Activated T-cell treated with anti-CD3 and anti-CD28 coated beads, Interleukin-2, amount 50 U/mL, for 72 hours (primary cell): ENCODE measurements at places on chromosomes 6 and 20. TPM values are rescaled to one million over a fixed set of nuclear protein-coding genes. Genes with fewer than 3 reads are reported as not detected.

The PRR18 gene
- not detected for total RNA-seq

The SSTR4 gene
- total RNA-seq: not detected

The UBD gene
- total RNA-seq: 1.3 TPM

The PNPLA1 gene
- total RNA-seq: not detected

The COL20A1 gene
- total RNA-seq: 0.58 TPM

The TMEM63B gene
- total RNA-seq: 16.3 TPM

- no peak for DNase-seq
Measured at GRCh38 chr6:29641430-29642148, 8.6 kb upstream of the GABBR1 start.

DNA sequence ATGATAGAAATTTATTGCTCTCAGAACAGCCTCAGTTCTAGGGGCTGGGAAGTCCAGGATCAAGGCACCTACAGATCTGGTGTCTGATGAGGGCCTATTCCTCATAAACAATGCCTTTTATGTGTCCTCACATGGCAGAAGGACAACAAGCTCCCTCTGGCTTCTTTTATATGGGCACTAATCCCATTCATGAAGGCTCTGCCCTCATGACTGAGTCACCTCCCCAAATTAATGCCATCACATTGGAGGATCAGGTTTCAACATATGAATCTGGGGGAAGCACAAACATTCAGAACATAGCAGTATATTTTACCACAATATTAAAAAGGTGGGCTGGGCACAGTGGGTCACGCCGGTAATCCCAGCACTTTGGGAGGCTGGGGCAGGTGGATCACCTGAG lies 58.5 kb upstream of the CCN6 start:
- DNase-seq: no peak

DNA sequence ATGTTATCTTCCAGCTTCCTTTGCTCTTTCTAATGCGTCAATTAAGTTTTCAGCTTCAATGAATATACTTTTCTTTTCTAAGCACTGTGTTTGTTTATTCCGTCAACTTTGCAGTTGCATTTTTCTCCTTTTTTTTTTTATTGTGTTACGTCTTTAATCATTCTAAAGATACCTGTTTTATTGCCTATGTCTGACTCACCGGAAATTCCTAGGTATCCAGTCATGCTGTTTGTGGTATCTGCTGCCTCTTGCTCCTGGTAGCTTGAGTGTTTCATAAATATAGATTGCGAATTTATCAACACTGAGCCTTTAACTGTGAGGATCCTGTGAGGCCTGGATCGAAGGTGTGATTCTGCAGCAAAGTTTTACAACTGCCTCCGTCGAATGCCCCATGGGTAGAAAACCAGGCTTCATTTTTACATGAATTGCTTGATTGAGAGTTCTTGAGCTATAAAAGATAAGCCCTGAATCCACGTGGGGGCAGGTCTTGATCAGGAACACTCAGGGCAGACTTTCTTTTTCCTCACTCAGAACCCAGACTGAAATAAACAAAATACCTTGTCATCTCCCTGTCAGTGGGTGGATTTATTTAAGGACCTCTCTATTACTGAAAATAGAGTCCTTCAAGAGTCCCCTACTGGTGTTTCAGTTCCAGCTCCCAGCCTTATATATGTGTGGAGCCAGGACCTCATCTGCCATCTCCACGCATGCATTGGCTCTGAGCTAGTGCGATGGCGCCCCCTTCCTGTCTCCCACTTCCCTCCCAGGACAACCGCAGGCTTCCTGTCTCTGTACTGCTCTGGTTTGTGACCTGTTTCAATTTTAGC lies 60.1 kb upstream of the LRRC1 start:
- peak; percentile 46 for DNase-seq

DNA sequence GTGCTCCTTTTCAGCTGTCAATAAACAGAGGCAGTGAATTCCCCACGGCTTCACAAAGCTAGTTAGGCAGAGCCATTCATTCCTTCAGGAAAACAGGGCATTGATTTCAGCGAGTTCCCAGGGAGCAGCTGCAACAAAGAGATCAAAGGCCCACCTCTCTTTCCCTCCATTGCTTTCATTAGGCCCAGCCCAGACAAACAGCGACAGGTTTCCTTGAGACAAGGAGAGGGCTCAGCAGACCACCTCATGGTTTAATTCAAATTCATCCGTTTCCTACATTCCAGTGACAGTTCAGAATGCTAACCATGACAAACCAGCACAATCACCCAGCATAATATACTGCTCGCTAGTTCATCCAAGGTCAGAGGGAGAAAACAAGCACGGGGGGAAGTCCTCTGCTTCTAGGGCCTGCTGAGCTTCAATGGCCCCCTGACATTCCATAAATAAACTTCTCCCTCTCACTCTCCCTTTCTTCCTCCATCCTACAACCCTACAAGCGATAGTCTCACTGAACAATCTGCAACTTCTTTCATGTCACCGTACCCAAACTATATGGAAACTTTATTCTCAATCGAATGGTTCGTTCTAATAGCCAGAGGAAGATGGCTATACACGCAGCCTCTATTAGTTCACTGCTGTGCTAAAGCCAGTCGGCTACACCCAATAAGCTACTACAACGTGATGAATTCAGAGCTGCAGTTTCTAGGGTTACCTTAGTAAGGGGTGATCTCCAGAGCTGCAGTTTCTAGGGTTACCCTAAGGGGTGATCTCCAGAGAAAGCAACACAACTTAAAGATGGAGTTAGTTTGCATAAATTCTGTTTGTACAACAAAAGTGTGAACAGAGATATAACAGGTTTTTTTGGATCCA lies 34.7 kb downstream of the PLAGL1 start:
- DNase-seq: no peak

DNA sequence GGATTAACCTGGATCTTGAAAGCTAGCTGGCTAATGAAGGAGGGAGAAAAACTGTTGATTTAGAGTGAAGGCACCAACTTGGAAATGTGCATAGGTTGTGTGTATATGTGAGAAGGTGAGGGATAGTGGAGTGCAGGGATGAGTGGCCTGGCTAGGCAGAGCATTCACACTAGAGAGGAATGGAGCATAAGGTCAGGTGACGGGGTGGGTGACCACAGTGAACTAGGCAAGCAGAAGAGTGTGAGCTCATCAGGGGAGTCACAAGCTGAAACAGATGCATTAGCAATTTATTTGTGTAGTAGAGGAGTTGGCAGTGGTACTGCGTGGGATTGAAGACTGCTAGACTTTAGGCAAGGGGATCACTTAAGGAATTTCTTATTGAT lies 10.5 kb downstream of the ANKRD66 start:
- DNase-seq: no peak

- DNase-seq: no peak
Measured at GRCh38 chr6:25359891-25360290, 80.7 kb downstream of the CARMIL1 start.

- DNase-seq: no peak
Measured at GRCh38 chr20:3318226-3318884, 79.4 kb upstream of the SLC4A11 start.

DNA sequence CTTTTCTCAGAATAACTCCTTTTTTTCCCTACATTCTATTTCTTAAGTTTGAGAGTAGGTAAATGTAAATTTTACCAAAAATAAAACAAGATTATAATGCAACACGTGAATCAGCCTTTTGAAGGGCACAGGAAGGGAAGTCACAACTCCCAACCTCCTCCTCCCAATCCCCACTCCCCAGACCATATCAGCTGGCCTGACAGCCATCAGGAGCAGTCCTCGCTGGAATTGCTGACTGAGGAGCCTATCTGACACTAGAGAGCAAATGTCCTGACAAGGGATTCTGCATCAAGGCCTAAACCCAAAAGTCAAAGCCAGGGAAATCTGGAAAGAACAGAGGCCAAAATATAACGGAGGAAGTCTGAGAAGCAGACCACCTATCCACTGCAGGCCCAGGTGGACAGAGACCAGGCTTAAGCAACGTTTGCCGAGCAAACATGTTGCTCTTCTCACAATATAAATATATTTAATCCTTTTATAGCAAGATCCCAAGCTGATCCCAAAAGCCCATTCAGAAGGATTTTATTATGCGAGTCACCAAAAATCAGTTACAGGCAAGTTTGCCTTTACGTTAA lies 2.5 kb downstream of the RRAGD start:
- DNase-seq: no peak
